DMS53 (cell line): ENCODE measurements at places on chromosomes 1 and 21.

DNA sequence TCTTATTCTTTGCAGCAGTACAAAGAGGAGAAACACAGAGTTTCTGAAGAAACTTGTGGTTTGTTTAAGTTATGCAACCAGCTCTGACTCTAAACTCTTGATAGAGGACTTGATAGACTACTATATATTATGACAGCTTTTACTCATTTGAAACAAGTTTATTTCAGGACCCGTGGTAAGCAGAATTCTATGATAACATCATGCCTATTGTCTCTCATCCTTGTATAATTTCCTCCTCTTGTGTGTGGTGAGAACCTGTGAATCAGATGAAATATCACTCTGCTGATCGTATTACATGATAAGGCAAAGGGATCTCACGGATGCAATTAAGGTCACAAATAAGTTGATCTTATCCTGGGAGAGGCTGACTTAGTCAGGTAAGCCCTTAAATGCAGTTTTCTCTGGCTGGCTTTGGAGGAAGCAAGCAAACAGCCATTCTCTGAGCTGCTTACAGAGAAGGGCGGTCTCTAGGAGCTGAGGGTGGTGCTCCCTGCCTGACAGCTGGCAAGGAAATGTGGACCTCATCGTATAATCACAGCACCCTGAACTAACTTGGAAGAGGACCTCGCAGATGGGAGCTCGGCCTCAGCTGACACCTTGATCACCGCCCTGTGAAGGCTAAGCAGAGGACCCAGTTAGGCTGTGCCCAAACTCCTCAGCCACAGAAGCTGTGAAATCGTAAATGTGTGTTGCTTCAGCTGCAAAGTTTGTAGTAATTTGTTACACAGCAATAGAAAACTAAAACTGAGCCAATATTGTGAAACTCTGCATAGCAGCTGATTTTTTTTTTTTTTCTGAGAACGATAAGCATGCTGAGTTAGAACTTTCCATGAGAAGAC is 151.1 kb upstream of the DPT start:
- no peak for DNase-seq

GRCh38 chr1:21361506-21361905 is 71.2 kb upstream of the ECE1 start:
- DNase-seq: no peak

GRCh38 chr1:61486783-61487536 is 238.0 kb downstream of the TM2D1 start:
- peak; percentile 16 for DNase-seq

DNA sequence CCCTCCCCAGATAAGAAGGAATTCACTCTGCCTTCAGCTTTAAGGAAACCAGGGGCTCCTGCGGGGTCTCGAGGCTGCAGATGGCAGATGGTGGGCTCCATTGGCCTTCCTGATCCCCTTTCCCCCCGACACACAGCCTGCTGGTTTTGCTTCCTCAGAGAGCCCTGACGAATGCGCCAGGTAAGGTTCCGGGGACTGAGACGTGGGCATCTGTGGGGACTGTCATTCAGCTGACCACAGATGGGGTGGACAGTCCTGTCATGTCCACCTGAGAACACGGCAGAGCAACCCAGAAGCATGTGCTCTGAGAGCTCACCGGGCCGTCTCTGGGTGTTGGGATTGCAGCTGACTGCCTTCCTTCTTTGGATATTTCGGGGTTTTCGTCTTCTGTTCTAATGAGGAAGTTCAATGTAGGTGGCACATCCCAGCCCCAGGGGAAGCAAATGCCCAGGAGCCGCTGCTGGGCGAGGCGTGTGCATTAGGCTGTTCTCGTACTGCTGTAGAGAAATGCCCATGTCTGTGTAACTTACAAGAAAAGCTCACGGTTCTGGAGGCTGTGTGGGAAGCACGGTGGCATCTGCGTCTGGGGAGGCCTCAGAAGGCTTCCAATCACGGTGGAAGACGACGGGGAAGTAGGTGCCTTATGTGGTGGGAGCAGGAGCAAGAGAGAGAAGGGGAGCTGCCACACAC is 22.6 kb upstream of the TTC34 start:
- no peak for DNase-seq

DNA sequence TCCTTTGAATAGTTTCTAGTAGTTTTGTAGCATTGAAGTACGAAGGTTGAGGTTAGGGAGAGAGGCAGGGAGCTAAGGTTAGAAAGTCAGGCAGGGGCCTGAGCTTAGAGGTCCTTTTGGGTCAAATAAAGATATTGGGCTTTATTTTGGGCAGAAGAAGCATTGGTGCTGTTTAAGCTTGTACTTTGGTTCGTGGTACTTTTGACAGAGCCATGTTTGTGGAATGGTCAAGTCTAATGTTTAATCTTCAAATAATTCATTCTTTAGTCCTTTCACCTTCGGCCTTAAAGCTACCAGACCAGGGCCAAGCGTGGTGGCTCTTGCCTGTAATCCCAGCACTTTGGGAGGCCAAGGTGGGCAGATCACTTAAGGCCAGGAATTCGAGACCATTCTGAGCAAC is 12.5 kb downstream of the FGGY start:
- DNase-seq: no peak

DNA sequence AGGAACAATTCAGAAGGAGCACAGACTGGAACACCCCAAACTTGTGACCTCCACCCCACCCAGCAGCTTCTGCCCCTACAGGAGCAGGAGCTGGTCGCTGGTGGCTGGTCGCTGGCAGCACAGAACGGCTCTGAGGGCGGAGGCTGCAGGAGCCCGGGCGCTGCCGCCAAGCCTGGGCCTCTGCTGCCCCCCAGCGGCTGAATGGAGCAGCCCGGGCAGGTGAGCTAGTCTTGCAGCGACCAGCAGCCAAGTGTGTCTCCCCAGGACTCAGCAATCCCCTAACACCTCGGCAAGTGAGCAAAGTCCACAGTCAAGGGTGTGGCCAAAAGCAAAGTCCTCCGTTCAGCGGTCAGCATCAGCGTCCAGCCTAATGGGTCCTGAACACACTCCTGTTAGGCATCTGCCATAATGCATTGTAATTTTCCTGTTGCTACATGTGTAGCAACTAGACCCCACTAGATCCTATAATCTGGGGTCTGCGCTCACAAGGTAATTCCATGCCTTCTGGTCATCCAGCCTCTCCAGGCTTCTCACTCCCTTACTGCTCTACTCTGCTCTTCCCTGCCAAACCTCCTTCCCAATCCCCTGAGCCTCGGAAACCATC is 12.1 kb upstream of the GJB5 start:
- peak; percentile 87 for DNase-seq

GRCh38 chr1:151897991-151898431 is 11.3 kb downstream of the THEM4 start:
- DNase-seq: peak; percentile 37

- DNase-seq: no peak
These were observed 147.0 kb upstream of the COA6 start for GRCh38 chr1:234226113-234226818.

DNA sequence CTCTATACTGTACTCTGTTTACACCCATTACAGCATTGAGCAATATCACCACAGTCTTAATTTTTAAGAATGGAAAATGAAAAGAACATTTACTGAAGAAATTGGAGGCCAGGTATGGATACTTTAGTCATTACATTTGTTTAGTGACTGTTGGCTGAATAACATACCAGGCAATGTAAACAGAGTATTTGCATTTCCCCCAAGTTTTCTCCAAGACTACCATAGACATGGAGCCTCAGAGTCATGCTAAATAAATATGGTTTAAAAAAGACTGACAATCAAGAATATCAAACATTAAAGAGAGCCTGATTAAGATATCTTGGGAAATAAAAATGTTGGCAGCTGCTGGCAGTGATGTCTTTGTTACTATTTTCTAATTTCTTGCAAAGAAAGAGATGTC is 136.9 kb upstream of the ADAMTS5 start:
- no peak for DNase-seq

DNA sequence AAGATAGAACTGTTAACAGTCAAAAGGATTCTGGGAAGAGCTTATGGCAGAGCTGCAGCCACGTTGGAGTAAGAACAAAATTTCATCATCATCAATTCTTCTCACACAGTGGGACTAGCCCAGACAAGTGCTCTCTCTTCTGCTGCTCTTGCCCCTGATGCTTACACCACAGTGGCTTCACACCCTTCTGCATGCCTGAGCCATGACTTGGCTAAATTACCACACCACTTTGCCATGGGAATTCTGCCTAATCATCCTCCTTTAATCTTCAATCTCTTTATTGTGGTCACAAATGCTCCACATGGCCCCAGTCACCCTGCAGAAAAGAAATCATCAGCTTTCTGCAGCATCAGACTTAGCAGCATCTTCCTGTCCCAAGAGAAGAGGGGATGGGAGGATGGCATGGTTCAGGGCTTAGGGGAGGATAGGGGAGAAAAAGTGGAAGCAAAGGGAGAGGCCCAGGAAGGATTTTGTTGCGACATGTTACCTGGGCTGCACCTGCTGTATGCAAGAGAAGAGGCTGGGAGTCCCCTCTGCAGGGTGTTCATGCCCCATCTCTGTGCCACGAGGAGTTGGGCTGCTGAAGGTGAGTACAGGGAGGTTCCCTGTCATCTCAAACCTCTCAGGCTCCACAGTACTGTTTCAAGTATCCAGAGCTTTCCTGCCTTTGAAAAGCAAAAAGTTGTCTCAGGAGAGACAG is 9.0 kb upstream of the RPTN start:
- no peak for DNase-seq

DNA sequence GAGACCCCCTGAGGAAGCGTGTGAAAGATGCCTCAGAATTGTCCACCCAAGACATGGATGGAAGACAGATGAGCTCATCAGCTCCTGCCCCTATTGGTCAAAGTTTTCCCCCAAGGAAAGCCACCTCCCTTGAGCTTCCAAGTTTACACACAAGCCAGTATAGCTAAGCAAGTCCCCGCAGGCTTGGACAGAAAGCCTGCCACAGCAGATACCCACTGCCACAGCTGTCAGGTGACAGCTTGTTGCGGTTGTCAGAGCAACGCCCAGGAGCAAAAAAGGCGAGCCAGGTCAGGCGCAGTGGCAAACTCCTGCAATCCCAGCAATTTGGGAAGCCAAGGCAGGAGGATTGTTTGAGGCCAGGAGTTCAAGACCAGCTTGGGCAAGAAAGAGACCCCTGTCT is 60.9 kb upstream of the IFNAR2 start:
- DNase-seq: no peak

- DNase-seq: no peak
These were observed 40.9 kb downstream of the KCNK1 start for GRCh38 chr1:233654658-233655280.

GRCh38 chr1:226798427-226799411 is 59.6 kb upstream of the ITPKB start:
- no peak for DNase-seq

DNA sequence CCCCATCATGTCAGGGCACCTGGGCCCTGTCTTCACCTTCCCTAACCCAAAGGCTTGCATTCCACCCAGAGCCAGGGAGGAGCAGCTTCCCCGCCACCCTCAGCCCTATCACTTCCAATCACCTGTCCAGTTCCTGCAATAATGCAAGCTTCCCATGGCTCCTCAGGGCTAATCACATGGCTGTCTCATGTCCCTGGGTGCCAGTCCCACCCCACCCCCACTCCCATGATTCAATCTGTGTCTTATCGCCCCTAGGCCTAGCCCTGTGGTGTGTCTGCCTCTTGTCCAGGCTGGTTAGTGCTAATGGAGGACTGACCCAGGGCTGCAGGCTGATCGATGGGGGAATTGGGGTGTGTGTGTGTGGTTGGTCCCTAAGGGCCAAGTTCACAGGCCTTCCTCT is 11.0 kb upstream of the PEAR1 start:
- no peak for DNase-seq

GRCh38 chr1:93399781-93400180 is 48.1 kb upstream of the FNBP1L start:
- DNase-seq: no peak

DNA sequence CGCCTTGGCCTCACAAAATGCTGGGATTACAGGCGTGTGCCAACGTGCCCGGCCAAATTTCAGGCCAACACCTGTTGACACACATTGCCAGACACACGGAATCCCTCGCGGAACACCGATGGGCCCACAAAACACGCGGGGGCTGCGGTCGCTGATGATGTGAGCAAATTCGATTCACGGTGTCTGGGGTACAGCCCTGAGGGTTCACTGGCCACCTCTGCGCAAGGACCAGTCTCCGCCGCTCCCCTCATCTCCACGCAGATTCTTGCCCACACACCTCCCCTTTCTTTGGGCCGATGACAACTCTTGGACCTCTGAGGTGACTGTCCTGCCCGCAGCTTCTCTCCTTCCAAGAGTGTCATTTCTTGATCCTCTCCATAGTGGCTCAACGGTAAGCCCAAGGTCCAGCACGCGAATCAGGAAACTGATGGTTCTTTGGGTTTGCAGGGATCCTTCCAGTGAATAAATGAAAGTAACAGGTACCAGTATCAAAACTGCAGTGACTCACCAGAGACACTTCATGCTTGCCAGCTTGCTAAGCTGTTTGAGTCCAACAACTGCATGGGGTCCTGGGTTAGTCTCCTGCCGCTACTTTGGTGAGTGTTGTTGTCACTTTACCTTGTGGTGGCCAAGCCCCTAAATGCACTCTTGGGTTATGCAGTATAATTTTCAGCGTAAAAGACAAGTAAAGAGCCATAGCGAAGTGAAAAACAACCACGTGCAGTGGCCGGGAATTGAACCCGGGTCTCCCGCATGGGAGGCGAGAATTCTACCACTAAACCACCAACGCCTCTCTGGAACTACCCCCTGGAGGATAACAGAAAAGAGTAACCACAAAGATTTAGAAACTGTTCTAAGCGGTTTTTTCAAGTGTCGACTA is 11.0 kb upstream of the RNU1-3 start:
- peak; percentile 90 for DNase-seq

GRCh38 chr1:231460614-231461013 is 38.5 kb upstream of the EGLN1 start:
- DNase-seq: no peak

DNA sequence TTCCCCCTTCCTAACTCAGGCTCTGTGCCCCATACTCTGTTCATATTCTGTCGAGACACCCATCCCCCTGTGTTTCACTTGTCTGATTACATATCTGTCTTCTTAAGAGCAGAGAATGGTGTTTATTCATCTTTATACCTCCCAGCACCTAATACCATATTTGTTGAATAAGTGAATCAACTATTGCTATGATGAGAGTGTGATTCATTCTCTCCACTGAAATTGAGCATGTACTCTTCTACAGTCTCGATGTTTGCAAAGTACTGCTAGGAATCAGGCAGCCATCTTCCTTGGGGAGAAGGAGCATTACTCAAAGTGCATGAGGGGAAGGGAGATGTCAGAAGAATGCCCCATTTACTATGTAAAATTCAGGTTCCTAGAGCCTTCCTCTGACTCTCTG is 27.0 kb downstream of the TBX15 start:
- DNase-seq: peak; percentile 43

- DNase-seq: peak; percentile 85
These were observed 789 bp upstream of the PTPN14 start for GRCh38 chr1:214552174-214552608.

- DNase-seq: no peak
These were observed 166.2 kb downstream of the CLIC6 start for GRCh38 chr21:34834852-34835501.
